ENCODE measurements at places on chromosomes 6 and 20.

DNA sequence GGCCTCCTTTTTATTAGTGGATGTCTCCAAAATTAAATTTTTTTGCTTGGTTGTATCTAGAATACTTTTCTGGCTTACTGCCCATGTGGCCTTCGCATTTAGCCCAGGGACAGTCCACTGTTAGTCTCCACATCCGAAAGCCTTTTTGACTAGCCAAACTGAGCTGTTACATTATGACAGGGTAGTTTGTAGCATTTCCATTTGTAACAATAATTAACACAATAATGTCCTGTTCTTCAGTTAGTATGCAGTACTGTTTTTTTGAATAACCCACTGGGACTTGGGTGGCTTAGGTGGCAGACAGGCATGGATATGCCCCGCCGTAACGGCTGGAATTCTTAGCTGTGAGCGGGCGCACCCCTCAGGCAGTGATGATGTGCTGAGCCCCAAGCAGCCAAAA lies 12.7 kb upstream of the BTN3A2 start:
- DNase-seq, result no peak

DNA sequence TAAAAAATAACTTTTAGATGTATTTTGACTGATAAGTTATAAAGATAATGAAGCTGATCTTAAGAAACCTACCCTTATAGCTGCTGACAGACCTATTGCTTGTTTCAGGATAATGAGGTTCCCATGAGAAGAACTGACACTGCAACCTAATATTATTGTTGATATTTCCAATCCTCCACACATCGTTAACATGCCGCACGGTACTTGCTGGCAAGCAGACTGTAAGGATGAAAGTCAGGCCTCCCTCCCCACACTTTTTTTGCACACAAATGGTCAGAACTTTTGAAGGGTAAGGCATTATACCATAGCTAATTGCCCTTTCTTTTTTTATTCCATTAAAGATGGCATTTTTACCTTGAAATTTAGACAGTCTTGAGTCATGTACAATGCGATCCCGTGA lies 210.9 kb downstream of the UST start:
- no peak for DNase-seq

- DNase-seq, result no peak
These were observed 2.7 kb downstream of the KCNB1 start for GRCh38 chr20:49479785-49480184.

GRCh38 chr6:112568066-112568465 lies 220.9 kb downstream of the RFPL4B start:
- no peak for DNase-seq

- DNase-seq, result peak; percentile 34
These were observed 30.8 kb downstream of the FBXO5 start for GRCh38 chr6:152952045-152952444.

GRCh38 chr6:112501705-112502104 lies 154.6 kb downstream of the RFPL4B start:
- DNase-seq, result no peak

DNA sequence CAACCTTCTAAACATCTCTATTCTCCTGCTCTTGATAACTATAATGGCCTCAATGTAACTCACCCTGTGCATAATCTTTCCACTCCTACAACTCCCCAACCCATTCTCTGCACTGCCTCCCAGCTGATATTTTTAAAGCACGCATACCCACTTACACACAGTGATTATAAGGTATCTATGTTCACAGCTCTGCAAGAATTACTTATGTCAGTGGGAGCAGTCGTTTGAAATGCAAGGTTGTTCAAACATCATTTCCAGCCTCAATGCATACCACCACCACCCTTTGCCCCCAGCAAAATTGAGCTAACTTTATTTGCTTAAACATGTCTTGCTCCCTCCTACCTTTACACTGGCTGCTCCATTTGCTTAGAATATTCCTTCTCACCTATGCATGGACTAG lies 506.0 kb downstream of the RFPL4B start:
- DNase-seq, result no peak

DNA sequence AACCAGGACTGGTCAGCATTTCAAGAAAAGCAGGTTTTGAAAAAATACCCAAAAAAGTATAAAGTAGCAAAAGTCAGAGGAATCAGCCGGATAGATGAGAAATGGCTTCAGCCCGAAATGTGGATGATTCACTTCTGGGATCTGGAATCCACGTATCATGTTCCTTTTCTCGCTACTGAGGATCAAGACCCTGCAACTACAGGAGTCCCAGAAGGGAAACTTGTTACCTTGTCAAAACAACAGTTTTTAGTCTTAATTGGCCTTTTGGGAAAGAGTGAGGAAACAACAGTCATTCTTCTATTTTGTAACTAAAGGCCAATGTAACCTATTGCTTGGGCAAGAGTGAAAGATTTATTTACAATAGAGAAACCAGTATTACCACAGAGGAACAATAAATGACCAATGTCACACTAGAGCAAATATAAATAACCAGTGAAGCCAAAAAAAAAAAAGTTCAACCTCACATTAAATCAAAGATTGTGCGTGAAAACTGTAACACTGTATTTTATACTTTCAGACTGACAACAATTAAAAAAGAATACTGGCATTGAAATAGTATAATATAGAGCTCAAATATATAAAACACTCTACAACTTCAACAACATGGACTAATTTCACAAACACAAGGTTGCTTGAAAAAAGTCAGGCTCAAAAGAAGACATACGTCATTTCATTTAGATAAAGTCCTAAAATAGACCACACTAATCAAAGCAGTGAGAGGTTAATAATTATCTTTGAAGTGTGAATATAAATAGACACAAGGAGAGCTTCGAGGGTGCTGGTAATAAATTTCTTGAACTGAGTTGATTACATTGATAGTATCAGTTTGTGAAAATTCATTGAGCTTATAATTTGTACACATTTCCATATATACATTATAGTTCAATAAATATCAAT lies 116.2 kb downstream of the GFRAL start:
- no peak for DNase-seq

DNA sequence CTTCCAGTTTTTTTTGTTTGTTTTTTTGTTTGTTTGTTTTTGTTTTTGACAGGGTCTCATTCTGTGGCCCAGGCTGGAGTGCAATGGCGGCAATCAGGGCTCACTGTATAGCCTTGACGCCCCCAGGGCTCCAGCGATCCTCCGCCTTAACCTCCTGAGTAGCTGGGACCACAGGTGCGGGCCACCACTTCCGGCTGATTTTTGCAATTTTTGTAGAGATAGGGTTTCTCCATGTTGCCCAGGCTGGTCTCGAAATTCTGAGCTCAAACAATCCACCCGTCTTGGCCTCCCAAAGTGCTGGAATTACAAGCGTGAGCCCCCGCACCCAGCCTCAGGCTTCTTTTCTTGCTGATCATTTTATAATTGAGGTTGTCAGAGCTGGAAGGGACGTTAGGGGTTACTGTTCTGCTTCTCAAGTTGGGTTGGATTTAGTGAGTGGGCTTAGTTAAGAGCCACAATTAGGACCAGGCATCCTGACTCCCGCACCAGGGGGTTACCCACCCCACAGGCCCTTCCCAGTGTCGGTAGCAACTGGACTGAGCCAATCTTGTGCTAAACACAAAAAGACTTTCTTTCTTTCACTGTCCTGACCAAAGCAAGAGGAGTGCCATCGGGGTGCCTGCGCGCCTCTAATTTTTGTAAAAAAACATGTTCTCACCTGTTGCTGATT lies 13.1 kb upstream of the ZSCAN9 start:
- no peak for DNase-seq

DNA sequence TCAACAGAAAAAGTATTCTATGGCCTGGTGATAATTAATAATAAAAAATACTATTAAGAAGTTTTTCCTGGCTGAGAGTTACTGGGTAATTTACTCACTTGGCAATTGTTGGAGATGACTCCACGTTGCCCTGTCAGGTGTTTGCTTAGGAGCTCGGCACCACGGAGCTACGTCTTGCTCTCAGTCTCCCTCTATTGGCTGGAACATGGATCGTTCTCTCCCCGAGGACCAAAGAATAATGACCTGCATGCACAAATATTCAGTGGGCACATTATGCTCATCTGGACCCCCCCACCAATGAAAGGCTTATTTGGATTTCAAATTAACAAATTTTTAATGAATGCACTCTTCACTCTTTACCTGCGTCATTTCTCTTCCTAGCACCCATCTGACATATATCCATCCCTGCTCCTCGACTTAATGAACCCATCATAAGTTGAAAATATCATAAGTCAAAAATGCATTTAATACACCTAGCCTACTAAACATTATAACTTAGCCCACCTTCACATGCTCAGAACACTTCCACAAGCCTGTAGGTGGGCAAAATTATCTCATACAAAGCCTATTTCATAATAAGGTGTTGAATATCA lies 71.0 kb upstream of the CD83 start:
- peak; percentile 78 for DNase-seq

DNA sequence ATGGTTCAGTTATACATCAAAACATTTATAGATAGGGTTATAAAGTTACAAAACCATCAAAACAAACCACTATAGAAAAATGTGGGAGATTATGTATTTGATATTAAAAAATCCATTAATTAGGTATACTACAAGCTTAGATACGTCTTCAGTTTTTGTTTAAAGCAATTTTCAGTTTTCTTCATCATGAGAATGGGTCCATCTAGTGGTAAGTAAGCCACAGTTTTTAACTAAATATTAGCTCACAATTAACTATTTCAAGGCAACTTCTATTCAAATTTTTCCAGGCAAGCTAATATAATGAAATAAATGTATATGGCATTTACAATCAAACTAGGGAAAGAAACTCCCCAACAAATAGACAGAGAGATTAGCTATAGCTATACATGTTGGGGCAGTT lies 44.4 kb downstream of the RNGTT start:
- no peak for DNase-seq

GRCh38 chr6:43037197-43037596 lies 15.8 kb downstream of the RRP36 start:
- DNase-seq, result no peak

GRCh38 chr6:161056451-161056850 lies 64.9 kb downstream of the MAP3K4 start:
- DNase-seq, result no peak

DNA sequence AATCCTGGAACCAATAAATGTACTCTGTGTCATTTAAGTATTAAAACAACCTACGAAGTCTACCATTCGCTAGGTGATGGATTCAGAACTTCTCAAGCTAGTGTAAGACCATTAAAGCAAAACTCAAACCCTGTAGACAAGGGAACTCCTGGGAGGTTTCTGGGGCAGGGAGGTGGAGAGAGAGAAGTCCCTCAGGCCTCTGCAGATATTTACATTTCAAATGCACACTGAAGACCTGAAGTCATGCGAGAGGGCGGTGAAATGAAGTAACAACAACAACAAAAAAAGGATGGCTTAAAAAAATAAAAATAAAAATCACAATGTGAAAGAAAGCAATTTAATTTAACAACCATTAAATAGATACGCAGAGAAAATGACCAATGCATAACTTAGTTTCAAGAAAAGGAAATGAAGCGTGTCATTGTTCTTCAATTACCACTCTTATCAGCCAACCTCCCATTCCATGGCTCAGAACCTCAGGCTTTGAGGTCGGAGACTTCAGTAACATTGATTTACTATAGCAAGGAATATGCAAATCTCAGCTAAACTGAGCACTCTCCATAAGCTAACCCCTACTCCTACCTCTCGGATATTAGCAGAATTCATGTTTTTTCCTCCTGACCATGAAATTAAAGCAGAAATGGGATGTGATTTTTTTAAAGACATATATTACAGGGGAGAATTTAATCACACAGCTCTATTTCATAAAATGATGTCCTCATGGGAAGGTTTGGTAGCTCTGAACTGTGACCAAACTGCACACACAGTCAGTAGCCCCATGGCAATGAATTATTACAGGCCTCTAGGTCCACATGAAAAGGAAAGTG lies 140.6 kb downstream of the KIF16B start:
- DNase-seq, result no peak

GRCh38 chr6:33183071-33183683 lies 9.1 kb downstream of the COL11A2 start:
- DNase-seq, result no peak

- peak; percentile 62 for DNase-seq
These were observed at the start of gene MICB for GRCh38 chr6:31497531-31498476. MICB (plus strand) TSS chr6:31498145; CDS start chr6:31498194, 49 bp downstream.

DNA sequence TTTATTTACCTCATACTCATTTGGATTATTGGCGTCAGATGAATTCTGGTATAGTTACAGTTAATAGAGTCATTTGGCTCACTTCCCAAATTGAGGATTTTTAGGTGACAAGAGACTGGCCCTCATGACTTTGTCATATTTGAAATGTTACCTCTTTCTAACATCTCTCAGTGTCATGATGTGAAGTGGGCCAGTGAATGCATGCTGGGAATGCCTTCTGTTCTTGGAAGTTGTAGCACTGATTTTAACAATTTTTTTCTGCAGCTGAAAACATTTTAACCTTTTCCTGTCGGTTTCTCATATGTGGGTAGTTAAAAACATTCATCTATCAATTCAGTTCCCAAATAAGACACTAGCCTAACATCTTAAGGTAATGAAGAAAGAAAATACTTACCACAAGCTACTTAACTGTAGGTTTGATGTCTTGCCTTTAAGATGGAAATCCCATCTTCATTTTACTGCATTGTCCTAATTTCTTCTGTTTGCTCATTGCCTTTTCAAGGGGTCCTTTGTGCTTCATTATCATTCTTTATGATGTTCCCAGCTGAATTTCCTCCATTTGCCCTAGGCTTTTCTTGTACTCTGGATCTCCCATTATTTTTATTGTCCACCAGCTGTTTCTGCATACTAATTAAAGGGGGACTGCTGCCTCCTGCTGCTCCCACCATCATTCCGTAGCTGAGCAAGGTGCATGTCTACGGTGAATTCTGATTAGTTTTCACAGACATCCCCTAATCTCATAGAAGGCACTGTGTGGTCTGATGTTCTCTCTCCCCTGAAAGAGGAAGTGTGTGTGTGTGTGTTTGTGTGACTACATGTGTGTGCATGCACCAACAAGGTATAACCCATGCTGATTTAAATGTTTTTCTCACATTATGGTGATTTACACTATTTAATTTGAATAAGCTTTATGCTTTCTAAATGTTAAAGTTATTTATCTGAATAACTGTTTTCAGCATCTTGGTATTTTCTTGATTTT lies 109.5 kb downstream of the B3GAT2 start:
- no peak for DNase-seq

- no peak for DNase-seq
These were observed 31.2 kb downstream of the TPX2 start for GRCh38 chr20:31770243-31770642.

All from AG08395 (cell line).